ENCODE measurements at places on chromosomes 12 and 14.

DNA sequence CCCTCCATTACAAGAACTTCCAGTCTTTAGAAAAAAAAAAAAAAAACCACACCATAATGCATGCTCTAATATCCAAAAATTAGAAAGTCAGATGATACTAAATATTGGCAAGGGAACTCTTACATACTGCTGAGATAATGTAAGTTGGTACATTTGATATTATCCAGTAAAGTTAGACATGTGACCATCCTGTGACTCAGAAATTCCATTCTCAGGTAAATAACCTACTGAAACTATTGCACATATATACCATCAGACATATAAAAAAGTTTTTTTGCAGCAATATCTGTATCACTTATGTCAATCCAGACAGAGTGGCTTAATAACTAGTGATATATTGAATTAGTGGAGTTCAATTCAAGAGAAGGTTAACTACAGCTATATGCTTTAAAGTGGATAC lies 63.5 kb downstream of the KITLG start:
- DNase-seq: no peak

- no peak for DNase-seq
Measured at GRCh38 chr14:63045234-63045611, at the start of gene KCNH5. KCNH5 (minus strand) TSS chr14:63045458; CDS start chr14:63045186, 272 bp downstream.

GRCh38 chr14:87260460-87260859 lies 732.5 kb downstream of the GALC start:
- DNase-seq: no peak

GRCh38 chr12:11693601-11694000 lies 44.1 kb downstream of the ETV6 start:
- no peak for DNase-seq

DNA sequence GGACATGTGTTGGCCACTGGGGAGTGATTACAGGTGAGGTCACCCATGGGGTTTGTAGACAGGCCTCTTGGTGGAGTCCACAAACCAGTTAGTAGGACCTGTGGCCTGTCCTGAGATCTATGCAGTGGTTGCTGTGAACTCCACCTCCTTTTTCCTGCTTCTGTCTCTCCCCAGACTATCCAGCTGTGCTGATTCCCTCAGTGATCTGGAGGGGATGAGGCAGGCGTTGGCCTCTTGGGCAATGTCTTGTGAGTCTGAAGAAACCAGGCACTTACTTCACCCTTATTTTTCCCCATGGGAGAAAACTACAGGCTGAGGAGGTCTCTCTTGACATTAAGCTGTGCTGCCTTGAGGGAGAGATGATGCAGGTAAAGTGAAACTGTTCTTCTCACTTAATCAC lies 257.2 kb upstream of the PRICKLE1 start:
- DNase-seq: no peak

- no peak for DNase-seq
Measured at GRCh38 chr12:104602896-104603295, 146.1 kb downstream of the CHST11 start.

- no peak for DNase-seq
Measured at GRCh38 chr14:65044596-65044959, 57.7 kb downstream of the MAX start.

DNA sequence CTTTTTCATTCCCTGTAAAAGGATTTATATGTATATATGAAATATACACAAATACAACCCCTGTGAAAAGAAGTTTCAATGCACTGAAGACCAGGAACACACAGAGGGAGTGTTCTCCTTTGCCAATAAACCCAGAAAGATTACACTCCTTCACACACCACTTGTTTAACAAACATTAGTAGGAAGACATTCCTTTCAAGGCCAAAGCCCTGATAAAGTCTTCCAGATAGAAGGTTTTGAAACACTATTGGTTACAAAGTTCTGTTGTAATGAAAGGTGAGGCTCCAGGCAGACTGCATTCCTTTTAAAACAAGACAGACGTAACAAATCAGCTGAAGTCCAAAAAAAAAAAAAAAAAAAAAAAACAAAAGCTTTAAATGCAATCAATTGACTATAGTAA lies 81.0 kb downstream of the PTPN21 start:
- DNase-seq: no peak

DNA sequence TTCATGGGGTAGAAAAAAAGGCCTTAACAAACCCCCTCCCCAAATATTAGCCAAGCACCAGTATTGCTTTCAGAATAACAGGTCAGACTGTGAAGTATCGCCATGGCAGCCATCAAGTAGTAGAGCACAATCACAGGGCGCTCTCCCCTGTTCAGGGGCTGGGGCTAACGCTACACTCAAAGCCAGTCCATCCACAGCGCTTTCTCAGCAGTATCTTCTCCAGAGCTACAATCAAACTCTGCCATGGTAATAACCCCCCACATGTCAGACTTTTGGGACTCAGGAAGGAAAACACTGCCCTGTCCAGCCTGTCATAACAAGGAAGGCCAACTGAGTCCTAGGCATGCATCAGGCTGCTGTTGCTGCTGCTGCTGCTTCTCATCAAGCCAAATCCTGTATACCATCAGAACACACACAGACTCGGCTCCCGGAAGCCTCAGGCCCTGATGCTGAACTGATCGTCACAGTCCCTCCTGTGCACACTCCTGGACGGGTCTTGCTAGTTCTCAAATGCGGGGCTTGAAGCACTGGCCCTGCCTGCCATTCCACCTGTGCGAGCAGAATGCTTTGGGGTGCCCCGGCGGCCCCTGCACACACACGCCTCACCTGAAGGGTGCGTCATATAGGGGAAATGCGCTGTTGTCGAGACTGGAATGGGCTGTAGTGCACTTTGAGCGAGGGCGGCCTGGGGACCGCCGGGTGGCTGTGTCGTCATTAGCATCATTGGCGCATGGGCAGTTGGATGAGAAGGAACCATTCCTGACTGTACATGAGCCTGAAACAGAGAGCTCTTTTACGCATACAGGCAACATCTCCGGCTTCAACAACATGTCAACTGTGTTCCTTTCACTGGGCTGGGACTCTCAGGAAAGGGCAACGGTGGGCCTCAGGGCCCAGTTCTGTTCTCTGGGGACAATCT lies 47.6 kb downstream of the SH2B3 start:
- no peak for DNase-seq

DNA sequence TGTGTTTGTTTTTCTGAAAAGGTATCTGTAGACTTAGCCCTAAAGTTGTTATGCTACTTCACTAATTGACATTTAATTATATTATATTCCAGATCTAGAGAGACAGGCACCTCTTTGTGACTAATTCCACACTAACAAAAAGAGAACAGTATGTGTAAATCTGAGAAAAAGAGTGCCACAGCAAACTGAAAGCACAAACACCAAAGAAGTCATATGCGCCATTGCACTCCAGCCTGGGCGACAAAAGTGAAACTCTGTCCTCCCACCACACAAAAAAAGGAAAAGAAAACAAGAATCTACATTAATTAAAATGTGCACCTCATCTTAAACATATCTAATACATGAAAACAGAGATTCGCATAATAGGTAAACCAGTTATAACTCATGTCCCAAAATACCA lies 4.4 kb upstream of the CSRNP2 start:
- no peak for DNase-seq

DNA sequence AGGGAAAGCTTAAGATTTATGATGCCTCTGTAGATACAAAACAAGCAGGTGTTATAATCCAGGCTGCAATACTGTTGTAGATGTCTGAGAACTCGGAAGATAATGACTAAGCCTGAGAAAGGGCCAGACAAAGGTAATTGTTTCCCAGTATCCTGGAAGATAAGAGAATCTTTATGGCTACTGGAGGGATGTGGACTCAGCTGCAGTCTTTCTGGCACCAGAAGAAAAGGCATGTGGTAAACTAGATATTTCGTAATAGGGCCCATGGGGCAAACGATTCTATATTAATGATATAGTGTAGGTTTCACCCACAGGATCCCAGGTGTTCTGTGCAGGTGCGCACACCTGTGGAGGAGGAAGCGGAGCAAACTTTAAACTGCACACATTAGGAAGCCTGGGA lies 9.2 kb upstream of the APOLD1 start:
- no peak for DNase-seq

DNA sequence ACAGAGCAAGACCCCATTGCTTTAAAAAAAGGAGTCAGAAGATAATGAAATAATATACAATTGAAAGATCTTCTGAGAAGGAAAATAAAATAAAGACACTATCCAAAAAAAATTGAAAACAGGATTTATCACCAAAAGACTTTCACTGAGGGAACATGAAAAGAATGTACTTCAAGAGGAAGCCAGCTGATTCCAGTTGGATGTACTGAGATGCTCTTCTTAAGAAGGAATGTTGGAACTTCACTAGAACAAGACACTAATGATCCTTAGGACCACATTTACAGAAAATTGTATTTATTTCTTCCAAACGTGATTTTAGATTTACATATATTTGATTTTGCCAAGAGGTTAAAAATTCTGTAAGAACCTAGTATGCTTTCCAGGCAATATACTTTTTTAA lies 65.6 kb upstream of the CNOT2 start:
- no peak for DNase-seq

DNA sequence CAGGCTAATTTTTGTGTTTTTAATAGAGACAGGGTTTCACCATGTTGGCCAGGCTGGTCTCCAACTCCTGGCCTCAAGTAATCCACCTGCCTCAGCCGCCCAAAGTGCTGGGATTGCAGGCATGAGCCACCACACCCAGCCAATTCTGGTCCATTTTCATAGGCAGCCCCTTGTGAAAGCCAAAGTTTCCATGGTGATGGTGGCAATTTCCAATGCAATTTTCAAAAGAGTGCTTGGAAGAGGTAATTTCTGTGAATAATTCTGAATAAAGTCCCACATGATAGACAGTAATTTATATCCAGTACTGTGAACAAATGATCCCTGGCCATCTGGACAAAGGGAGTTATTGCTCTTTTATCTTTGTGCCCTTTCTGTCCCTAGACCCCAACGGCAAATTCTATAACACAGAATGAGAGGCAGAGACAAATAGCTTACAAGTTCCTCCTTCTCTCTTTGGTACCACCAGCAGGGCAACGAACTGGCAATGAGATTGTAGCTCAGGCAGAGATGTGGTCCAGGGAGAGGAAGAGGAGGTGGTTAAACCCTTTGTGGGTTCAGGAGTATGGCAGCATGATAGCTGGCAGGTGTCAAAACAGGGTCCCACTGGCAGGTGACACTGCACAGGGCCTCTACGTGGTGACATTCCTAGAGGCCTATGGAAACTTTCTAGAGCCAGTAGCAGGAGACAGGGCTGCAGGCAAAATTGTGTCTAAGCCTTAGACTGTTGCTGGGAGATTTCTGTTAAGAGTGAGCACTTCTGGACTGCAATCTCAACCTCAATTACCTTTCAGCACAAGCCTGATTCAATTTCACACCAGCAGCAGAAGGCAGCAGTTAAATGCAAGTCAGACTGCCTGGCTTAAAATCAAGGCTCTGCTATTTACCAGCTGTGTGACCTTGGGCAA lies 46.5 kb downstream of the NT5DC3 start:
- no peak for DNase-seq

DNA sequence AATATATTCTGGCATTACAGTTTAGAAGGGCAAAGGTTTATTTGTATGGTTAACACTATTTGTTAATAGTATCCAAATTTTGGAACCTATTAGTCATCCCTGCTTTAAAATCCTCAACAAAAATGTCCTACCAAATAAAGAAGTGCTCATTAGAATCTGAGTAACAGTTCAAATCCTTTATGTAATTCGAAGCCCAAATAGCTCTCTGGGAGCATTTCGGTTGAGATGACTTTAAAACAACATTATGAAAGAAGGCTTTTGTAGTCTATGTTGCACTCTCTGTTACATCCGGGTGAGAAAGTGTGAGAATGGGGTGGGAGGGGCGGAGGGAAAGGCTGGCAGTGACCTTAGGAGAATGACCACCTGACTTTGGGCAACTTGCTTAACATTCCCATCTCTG lies 59.7 kb downstream of the SLC38A1 start:
- no peak for DNase-seq

- DNase-seq: no peak
Measured at GRCh38 chr12:31324845-31325523, 966 bp downstream of the SINHCAF start.

DNA sequence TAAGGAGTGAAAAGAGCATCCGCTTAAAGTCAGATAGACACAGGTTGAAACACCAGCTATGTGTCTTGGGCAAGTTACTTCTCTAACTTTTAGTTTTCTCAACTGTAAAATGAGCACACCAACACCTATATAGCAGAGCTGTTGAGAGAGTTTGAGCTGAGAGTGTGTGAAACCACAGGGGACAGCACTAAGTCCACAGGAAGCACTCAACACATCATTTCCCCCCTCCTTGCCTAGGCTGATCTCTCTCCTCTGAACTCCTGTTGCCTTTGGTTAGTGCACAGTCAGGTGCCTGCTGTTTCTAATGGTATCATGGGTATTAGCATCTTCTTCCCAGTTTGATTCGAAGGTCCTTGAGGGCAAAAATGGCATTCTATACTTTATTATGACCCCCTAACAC lies 176.7 kb downstream of the DPF3 start:
- DNase-seq: no peak

DNA sequence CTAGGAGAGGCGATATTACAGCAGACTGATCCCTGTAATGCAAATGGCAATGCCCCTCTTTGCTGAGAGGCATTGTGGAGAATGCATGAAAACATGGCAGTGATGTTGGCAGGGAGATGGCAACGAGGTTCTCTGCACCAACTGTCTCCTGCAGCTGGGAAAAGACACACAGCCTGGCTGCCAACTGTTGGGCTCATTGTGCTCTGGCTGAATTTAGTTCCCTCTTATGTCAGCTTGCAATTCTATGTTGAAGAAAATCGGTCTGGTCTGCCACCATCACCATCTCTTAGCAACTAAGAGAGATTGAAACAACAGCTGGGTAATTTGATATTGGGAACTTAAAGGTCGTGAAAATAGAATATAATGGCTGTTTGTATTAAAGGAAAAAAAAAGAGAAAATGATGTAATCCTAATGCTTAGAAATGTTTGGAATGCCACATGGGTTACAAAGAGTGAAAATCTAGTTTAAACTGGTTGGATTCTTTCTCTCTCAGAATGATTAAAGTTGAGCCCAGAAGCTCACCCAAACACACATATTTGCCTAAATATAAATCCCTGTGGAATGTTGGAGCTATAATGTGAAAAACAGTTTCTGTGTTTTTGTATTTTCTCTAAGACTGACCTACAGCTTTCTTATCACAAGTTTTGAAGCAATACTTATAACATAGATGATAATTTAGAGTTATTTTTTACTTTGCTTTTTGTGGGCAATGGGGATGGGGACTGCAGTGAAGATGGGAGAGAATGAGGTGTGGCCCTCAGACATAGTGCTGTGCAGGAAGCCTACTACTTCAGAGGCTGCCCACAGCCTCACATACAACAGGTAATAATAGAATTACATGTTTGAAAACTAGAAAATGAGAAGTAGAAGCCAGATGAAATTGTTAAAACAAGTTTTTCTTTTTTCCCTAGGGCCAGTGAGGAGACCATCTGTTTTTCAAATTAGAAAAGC lies 143.7 kb downstream of the AKAP6 start:
- no peak for DNase-seq
